ENCODE measurements at places on chromosomes 11 and 22. TPM values are rescaled to one million over a fixed set of nuclear protein-coding genes. Genes with fewer than 3 reads are reported as not detected.

Gene PHOX2A
- not detected for total RNA-seq

Gene FGF19
- 0.12 TPM for total RNA-seq

Gene ANGPTL5
- 0.14 TPM for total RNA-seq

Gene TSSK2
- total RNA-seq: not detected

Gene OR9I1
- not detected for total RNA-seq

Gene P2RY2
- 11.2 TPM for total RNA-seq

Gene RFPL1
- total RNA-seq: not detected

Gene CNTF
- 1.3 TPM for total RNA-seq

Gene NRIP3
- total RNA-seq: 0.65 TPM

Gene CLTCL1
- 4.5 TPM for total RNA-seq

Gene TEAD1
- 77.5 TPM for total RNA-seq

Gene FAM181B
- total RNA-seq: 0.03 TPM

Gene CLDN5
- not detected for total RNA-seq

Gene FGF3
- total RNA-seq: not detected

Gene POTEH
- not detected for total RNA-seq

Gene ST14
- 0.04 TPM for total RNA-seq

Gene SEC14L6
- total RNA-seq: not detected

Gene OSBPL5
- 9.8 TPM for total RNA-seq

Gene DEFB131B
- not detected for total RNA-seq

Gene MMP11
- 0.21 TPM for total RNA-seq

All from A549 treated with AZD2906 at 1 μM for 4 hours (cell line).